ENCODE measurements at places on chromosomes 1 and 21.

- DNase-seq = no peak
These were observed 66.6 kb upstream of the RHOU start for GRCh38 chr1:228668553-228669241.

DNA sequence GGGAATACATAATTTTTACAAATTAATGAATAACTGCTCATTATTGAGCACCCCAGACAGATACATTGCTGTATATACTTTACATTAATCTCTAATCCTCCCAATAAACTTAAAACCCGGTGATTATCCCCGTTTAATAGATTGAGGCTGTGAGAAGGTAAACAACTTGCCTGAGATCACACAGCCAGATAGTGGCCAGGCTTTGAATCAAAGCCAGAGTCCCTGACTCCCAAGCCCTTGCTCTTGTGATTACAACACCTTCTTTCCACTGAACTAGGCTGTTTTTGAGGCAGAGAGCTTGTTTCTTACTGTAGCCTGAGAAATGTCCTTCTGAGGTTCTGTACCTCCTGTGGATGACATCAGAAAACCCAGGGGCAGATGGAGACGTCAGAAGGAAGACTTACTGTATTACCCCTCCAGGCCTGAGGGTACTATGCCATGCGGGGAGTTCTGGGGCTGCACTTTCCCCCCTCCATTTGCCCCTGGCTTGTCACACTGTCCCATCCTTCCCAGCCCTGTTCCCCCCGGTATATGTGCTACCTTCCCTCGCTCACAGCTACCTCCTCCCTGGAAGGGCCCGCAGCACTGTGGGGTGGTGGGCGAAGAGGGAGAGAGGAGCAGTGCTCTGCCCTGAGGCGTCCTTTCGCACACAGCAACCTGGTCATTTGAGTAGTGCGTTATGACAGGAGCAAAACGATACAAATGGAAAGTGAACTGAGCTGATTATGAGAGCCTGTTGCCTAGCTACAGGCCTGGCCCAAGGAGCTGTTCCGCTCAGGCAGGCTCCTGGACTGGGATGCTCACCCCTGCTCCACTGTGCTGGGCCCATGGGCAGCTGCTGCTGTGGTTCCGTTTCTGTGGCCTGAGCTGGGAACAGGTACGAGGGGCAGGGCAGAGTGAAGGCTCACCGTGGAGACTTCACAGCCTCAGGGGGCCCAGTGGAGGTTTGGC, 4.6 kb downstream of the KCNC4 start:
- DNase-seq = no peak

- no peak for DNase-seq
These were observed 128.4 kb downstream of the HIVEP3 start for GRCh38 chr1:41790351-41790750.

DNA sequence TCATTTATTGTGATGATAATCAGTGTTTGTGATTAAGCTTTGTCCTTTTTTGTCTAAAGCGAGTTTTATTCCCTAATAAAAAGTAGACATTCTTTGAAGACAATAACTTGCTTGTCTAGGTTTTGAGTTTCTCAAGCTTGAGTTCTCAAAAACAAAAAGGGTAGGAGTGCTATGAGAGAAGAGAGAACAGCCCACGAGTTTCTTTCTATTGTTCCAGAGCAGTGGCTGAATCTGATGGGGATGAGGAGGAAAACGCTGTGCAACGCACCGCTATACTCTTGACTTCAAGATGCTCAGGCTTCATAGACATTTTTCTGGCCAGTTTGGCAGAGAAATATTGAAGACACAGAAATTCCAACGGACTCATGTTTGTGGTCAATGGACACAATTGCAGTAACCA, 669.8 kb upstream of the B3GALT2 start:
- no peak for DNase-seq

GRCh38 chr1:71357708-71358107, 276.9 kb upstream of the ZRANB2 start:
- DNase-seq = no peak

- DNase-seq = no peak
These were observed 14.5 kb upstream of the SERTAD4 start for GRCh38 chr1:210218047-210218446.

DNA sequence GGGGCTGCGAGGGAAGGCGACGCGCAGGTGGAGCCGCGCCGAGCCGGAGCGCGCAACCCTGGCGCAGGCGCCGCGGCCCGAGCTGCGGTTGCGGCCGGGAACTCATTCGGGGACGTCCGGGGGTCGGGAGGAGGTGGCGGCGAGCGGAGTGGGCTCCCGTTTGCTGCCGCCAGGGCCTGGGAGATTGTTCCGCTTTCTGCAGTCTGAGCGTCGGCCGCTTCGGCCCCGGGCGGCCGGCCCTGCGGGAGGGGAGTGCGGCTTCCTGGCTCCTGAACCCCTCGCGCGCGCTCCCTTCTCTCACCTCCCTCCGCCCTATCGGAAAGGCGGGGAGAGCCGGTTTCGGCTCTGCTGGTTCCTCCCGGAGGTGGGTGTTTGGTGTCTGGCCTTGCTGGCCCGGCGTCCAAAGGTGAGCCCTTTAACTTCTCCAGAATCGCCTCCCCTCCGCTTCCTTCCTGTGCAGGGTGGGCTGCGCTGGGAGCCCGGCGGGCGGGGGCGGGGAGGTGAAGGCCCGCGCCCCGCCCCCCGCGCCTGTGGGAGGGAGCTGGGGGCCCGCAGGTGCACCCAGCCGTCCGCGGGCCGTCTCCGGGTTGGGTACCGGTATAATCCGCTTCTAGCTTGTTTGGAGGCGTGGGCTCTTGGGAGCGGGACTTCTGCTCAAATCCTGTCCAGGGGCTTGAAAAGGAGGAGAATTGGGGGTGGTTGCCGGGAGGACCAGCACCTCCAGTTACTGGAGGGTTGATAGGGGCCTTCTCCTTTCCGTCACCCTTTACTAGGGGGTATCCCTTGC, 683 bp downstream of the LRRC8D start:
- peak; percentile 41 for DNase-seq

DNA sequence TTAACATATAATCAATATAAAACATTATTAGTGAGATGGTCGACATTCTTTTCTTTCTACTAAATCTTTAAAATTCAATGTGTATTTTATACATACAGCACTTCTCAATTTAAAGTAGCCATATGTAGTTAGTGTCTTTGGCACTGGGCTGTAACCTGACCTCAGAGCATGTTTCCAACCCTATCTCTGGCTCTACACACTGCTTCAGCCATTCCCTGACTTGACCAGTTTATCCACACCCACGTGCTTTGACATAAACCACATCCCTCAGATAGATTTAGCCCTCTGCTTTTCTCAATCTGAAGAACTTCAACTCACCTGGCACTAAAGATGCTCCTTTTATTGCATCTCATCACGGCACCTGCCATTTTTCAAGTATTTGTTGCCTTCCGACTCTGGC, 58.3 kb downstream of the RGS2 start:
- DNase-seq = no peak

DNA sequence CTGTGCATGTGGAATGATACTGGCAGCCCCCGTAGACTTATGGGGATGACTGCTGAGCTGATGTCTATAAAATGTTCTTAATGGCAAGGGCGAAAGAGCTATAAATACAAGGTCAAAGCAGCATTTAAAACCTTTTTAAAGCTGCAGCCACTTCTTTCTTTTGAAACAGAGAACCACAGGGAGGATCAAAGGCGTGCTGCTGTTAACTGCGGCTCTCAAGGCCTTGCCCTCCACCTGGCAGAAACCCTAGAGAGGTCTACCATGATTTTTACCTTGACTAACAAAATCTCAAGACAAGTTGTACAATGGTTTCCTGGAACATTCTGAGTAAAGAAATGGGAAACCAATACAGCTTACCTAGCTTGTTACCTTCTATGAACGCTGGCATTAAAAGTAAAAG, 89.7 kb downstream of the SLC45A1 start:
- DNase-seq = no peak

GRCh38 chr1:199044191-199044590, 405.4 kb downstream of the PTPRC start:
- DNase-seq = no peak

GRCh38 chr1:229508823-229509337, 739 bp upstream of the NUP133 start:
- DNase-seq = no peak

DNA sequence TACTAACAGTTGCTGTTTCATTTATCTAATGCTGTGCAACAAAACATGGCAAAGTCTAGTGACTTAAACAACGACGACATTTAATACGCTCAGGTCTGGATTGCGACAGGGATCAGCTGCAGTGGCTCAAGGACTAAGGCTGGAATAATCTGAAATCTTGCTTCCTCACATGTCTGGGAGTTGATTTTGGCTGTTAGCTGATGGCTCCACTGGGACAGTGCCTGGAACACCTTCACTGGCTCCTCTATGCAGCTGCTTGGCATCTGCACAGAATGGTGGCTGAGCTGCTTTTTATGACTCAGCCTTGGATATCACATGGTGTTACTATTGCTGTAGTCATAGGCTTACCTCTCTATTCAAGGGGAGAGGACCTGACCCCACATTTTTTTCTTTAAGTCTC, 24.0 kb upstream of the BTG3 start:
- no peak for DNase-seq

DNA sequence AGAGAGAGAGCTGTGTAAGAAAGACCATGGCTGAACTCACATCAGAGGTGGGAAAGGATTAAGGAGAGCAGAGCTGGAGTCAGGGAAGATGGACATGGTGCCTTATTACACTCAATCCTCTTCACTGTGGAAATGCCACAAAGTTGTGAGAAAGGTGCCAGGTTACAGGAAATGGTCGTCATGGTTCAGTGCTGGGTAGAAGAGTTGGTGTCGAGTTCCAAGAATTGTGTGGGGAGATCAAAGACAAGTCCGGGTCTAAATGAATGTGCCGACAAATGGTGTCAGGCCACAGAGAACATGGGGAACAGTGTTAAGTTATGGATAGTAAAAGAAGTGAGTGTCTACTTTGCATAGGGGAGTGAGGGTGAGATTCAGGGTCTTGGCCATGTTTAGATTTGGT, 40.9 kb downstream of the LAMC2 start:
- no peak for DNase-seq

GRCh38 chr1:110255392-110255787, 45.3 kb downstream of the KCNC4 start:
- no peak for DNase-seq

DNA sequence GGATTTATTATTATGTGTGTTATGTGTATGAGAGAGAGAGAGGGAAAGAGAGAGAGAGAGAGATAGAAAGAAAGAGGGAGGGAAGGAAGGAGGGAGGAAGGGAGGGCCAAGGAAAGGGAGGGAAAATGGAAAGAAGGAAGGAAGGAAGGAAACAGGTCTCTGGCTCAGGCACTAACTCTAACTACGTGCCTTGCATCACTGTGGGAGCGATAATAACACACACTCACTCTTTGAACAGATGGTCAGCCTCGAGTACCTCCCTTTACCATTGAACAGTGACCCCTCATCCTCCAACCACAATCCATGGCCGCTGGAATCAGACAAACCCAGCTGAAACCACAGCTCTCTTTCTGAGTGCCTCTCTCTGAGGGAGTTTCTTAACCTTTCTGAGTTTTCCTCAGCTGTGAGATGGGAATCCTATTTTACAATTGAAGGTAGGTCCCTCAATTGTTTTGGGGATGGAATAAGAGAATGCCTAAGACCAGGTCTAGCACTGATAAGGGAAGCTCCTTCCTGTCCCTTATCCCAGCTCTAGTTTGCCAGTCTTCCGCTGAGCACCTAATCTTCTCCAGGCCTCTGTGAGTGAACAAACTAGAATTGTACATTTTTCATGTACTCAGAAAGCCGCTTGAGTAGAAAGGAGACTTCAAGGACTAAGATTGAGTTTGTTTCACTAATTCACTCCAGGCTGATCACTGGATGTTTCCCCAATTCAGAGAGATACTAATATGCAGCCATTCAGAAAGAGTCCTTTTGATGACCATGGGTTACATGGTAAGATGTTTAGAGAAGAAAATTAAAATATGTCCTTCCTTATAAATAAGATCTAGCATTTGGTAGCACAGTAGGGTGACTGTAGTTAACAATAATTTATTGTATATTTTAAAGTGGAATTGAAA, 62.8 kb downstream of the IRF2BP2 start:
- DNase-seq = no peak

DNA sequence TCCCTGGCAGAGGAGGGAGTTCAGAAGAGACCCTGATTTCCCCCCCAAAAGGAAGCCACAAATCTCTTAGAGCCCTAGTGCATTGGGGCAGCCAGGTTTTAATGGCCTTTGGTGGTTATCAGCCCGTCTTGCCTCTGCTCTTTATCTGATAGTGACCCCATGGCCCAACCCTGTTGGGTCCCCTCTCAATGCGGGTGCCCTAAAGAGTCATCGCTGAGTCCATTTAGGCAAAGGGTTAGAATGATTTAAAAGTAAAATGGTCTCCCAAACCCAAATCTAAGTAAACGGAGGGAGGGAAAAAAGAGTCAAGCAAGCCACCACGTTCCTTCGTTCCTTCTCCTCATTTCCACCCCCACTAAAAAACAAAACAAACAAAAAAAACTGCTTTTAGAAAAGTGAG, 164.0 kb downstream of the RUNX1 start:
- DNase-seq = no peak

DNA sequence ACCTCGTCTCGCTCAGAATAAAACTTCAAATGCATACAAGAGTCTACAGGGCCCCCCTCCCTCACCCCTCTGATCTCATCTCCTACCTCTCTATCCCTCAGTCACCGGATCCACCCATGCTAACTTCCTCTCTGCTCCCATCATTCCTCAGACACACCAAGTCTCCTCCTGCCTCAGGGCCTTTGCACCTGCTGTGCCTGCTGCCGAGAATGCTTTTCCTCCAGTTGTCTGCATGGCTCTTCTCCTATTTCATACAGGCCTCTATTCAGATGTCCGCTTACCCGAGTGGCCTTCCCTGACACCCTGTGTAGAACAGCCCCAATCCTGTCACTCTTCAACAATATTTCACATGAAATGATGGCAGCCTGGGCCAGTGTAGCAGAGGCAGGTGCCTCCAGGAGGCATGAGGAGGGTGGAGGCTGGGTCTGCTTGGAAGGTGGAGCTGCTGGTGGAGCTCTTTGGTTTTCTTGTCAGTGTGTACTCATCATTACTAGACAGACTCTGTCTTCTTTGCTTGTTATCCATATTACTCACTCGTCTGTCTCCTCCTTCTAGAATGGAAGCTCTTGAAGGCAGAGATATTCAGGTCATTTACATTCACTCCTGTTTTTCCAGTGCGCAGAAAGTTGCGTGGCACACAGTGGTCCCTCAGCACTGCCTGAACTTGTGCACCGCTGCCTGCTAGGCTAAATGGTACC, 4.2 kb downstream of the SH2D2A start:
- DNase-seq = no peak

- no peak for DNase-seq
These were observed 241.4 kb upstream of the JUN start for GRCh38 chr1:59025201-59025600.

DNA sequence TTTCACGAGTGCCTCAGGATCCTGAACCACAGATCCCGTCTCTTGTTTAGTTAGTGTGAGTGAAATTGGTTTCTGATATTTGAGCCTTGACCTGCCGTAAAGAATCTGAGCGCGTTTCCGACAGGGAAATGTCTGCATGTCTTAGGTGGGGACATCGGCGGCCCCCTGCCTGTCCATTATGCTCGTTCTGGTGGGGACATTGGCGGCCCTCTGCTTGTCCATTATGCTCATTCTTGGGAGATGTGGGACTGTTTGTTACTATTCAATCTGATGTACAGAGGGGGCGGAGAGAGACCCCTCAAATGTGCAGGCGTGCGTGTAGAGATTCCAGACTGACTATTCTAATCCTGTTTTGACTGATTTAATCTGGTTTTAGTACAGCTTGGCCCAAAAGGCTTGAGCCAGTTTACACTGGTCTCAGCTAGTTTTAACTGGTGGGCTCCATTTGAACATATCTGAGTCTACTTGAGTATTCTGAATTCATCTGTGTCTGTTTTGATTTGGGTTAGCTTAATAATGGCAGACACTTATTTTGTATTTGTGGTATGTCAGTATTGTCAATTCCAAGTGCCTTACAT, 6.6 kb upstream of the TINAGL1 start:
- no peak for DNase-seq
